ENCODE measurements at places on chromosomes 5 and 9. TPM values are rescaled to one million over a fixed set of nuclear protein-coding genes. Genes with fewer than 3 reads are reported as not detected.

STK10 gene
- 17.3 TPM for total RNA-seq

NTRK2 gene
- 0.38 TPM for total RNA-seq

GPR150 gene
- 0.45 TPM for total RNA-seq

TMOD1 gene
- total RNA-seq, result 0.30 TPM

ANXA2R gene
- total RNA-seq, result 1.4 TPM

PCDHGB6 gene
- 3.5 TPM for total RNA-seq

BHMT2 gene
- total RNA-seq, result 3.3 TPM
